Upper lobe of left lung (tissue), 6 donors: ENCODE measurements at places on chromosomes 4 and X. TPM values are rescaled to one million over a fixed set of nuclear protein-coding genes. Genes with fewer than 3 reads are reported as not detected.

Gene IL3RA
- total RNA-seq = 8.8 TPM

Gene CT45A2
- total RNA-seq = not detected

- no peak overlapping the region for H3K27ac ChIP-seq
- DNase-seq = no peak
- H3K27me3 ChIP-seq = no peaks in the 10 kb centered on the region
- no peaks in the 10 kb centered on the region for H3K4me1 ChIP-seq
Measured at GRCh38 chr4:72275381-72275780, 243.6 kb downstream of the NPFFR2 start.

GRCh38 chr4:176964116-176964691, 171.5 kb upstream of the VEGFC start:
- no peaks in the 10 kb centered on the region for H3K36me3 ChIP-seq
- H3K27me3 ChIP-seq = no peaks in the 10 kb centered on the region

Gene ABCG2
- total RNA-seq = 11.7 TPM

- H3K27me3 ChIP-seq = no peaks in the 10 kb centered on the region
- no peaks in the 10 kb centered on the region for H3K36me3 ChIP-seq
- H3K27ac ChIP-seq = no peak overlapping the region
- no peak for DNase-seq
- H3K4me1 ChIP-seq = no peaks in the 10 kb centered on the region
Measured at GRCh38 chrX:111360839-111361238, 51.2 kb downstream of the DCX start.
